ENCODE measurements at places on chromosomes 3 and 15.

- DNase-seq = no peak
These were observed 113.5 kb upstream of the BHLHE40 start for GRCh38 chr3:4865714-4866113.

DNA sequence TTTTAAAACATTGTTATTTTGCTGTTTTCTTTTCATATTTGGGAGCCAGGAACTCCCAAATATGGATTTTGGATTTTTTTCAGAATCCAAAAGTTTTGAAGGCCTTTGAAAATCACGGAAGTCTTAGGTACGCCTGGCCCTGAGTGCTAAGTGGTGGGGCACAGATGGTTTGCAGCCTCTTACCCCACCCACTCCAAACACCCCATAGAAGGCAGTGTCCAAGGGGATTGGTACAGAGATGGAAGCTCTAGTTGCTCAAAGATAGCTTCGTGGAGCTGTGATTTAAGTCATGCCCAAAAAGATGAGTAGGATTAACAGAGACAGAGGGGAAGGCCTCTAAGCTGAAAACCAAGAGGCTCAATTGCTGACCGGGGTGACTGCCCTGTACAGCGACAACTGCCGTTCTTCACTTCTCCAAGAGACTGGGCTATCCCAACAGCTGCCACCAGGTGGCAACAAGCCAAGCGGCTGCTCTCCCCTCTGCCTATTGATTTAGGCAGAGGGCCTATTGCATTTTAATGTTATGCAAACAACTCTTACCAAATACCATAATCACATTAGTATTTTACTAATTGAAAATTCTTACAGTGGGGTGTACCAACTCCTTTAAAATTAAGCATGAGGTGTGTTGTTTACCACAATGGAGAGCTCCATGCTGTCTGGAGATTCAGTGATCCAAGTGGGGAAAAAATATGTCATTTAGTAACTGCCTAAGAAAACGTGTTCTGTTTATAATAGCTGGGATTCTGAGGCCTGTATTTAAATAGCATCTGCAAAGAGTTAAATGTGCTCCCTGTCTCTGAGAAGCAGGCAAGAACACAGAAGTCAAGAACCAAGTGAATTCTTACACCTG, 64.0 kb upstream of the C15orf61 start:
- peak; percentile 27 for DNase-seq

- no peak for DNase-seq
These were observed 3.6 kb upstream of the GLCE start for GRCh38 chr15:69156736-69157381.

DNA sequence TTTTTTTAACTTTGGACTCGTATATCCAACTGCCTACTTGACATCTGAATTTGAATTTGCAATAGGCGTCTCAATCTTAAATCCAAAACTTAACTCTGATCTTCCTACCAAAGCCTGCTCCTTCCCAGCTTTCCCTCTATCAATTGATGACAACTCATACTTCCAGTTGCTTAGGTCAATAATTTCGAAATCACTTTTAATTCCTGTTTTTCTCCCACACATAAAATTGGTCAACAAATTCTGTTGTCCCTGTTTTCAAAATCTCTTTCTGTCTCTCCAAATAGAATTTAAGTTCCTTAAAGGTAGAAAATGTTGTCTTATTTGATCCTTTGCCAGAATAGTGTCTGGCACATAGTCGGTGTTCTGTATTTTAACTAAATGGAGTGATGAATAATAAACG, 332.4 kb downstream of the SATB1 start:
- DNase-seq = no peak

DNA sequence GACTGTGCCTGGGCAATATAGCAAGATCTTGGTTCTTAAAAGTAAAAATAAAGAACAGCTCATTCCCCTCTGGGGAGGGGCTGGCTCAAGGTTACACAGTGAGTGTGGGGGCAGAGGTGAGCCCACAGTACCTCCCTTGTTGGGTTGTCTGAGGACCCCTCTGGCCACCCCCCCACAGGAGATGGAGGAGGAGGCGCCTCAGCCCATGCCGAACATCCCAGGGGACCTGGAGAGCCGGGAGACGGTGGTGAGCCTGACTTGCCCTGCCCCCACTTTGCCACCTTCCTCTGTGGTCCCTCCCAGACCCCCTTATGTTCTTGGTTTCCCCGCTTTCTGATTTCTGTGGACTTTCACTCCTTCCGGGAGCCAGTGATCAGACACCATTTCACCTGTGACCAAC, 28.7 kb downstream of the NGRN start:
- DNase-seq = no peak

- no peak for DNase-seq
These were observed 23.9 kb upstream of the TRA2B start for GRCh38 chr3:185961675-185962232.

DNA sequence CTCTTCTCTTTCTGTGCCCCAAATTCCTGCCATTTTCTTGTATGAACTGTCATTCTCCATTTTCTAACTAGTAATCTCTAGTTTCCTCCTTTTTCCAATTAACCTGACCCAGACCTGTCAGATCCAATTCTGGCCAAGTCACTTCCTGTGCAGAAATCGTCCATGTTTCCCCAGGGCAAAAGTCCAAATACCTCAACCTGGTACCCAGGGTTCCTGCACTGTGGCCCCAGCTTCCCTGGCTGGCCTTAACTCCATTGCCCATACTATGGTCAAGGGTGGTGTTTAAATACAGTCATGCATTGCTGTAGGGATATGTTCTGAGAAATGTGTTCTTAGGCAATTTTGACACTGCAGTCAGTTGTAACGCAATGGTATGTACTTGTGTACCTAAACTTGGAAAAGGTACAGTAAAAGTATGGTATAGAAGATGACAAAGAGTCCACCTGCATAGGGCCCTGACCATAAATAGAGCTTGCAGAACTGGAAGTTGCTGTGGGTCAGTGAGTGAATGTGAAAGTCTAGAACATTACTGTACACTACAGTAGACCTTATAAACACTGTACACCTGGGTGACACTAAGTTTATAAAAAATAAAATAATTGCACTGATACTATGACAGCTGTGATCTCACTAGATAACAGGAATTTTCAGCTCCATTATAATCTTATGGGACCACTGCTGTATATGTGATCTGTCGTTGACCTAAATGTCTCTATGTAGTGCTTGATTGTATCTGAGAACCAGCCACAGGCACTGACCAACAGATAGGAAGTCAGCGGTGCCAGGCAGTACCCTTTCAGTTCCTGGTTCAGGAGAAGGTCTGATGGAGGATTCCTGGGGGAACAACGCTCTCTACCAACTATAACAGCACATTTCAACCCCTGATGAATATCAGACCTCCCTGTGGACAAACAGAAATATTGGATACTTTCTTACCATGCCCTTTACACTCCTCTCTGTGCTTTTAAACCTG, 336.1 kb upstream of the PROK2 start:
- no peak for DNase-seq

- no peak for DNase-seq
These were observed 45.2 kb upstream of the GOLGA8B start for GRCh38 chr15:34628577-34629152.

DNA sequence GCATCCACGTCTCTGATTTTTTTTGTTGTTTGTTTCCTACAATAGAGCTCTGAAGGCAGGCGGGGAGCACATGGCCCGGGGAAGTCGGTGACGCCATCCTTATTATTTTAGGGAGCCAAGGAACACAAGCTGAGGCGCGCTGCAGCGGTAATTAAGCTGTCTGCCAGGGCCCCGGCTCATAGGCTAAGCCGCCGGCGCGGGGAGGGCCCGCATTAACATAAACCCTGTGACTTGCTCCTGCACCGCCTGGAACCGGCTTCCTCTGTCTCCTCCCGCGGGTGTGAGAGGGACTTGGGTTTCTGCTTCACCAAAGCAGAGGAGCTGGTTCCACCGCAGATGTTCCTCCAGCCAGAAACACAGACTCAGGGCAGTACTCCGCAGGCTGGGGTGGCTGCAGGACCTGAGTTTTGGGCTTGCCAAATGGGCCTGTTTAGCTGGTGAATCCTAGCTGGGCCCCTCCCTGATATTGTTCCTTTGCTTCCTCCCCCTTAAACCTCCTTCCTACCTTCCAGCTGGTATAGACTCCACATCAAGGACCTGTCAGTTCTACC, 25.3 kb downstream of the ANP32A start:
- no peak for DNase-seq

DNA sequence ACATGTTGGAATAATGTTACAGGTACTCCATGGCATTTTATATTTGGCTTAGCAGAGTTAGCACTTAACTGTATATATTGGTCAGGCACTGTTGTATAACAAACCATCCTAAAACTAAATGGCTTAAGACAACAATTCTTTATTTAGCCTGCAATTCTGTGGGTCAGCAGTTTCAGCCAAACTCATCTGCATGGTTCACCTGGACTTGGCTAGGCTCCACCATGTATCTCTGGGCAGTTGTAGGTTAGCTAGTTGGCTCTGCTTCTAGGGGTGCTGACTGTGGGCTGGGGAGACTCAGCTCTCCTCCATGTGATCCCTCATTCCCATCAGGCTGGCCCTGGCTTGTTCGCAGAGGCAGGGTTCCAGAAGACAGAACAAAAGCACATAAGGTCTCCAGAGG, 34.4 kb downstream of the RARB start:
- no peak for DNase-seq

- no peak for DNase-seq
These were observed 20.2 kb downstream of the LSAMP start for GRCh38 chr3:116425126-116425525.

DNA sequence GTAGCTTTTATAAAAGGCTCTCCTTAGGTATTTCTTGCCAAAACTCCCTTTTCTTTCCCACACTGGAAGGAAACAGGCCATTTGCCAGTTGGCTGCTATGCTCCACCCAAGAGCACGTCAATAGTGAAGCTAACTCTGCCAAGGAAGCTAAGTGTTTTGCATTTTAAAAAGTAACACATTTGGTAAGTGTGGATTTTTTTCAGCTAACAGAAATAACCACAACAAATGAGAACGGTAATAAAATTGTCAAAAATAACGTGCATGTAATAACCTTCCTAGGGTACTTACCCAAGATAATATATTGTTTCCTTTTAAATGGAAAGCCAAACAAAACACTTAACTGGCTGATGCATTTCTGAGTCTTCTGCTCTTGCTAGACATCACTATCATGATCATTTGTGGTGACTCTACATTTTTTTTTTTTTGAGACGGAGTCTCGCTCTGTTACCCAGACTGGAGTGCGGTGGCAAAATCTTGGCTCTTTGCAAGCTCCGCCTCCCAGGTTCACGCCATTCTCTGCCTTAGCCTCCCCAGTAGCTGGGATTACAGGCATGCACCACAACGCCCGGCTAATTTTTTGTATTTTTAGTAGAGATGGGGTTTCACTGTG, 4.6 kb downstream of the DPP8 start:
- DNase-seq = peak; percentile 37

DNA sequence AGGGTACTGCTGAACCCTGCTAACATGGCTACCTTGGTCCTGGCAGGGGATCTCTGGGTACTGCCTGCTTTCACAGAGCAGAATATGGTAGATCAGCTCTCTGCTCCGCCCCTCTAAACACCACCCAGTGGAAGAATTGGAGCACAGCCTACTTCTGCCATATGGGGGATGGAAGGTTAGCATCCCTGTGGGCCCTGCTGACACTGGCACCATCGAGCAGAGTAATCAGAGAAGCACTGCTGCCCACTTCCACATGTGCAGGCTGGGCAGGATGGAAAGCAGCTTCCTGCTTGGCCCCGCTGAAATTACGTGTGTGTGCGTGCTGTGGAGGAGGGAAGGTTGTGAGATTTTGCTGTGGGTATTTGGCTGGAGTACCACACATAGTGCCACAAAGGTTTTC, 24.8 kb downstream of the CCR1 start:
- DNase-seq = no peak

- DNase-seq = no peak
These were observed 157.9 kb downstream of the C3orf38 start for GRCh38 chr3:88307666-88308065.

DNA sequence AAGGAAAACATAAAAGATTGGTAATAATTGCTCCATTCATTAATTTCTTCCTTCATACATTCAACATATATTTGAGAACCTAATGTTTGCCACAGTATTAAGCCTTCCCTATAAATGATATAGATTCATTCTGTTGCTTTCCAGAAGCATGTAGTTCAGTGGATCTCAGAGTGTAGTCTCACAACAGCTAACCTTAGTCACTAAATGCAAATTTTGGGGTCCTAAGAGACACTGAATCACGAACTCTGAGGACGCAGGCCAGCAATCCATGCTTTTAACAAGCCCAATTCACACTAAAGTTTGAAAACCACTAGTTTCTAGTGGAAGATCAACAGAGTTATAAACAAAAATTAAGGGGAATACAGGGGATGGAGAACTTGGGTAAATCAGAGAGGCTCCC, 7.2 kb upstream of the AQR start:
- no peak for DNase-seq

- no peak for DNase-seq
These were observed 790 bp downstream of the LAMP3 start for GRCh38 chr3:183161552-183162336.

- no peak for DNase-seq
These were observed 466.0 kb upstream of the NR2F2 start for GRCh38 chr15:95864467-95864886.

- DNase-seq = no peak
These were observed 10.1 kb downstream of the LYSMD2 start for GRCh38 chr15:51727141-51727897.

- no peak for DNase-seq
These were observed 44.9 kb upstream of the FURIN start for GRCh38 chr15:90823455-90823974.

- no peak for DNase-seq
These were observed 518.9 kb downstream of the SHQ1 start for GRCh38 chr3:72329354-72329753.

DNA sequence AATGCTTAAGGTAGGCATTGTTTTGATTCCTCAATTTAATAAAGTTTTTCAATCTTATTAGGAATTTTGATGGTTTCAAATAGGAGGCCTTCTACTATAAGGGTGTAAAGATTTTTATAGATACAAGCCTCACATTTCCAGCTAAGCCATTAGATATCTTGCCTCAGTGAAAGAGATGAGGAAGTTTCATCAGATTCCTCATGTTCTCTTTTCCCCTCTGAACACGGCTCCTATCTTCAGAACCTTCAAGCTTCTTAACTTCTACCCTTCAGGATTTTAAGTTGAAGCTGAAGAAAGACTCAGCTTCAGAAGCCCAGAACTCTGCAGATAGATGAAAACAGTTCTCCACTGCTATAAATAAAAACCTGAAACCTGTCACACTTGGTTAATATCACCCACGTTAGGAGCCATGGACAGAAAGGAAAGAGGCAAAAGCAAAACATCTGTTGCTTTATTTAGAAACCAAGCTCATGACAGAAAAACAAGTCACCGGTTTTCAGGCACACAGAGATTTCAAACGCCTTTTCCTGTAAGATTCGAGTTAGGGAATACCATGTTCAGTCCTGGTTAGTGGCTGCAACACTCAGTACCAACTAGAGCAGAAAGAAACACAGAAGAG, 82.2 kb upstream of the GOLGA8B start:
- DNase-seq = no peak

DNA sequence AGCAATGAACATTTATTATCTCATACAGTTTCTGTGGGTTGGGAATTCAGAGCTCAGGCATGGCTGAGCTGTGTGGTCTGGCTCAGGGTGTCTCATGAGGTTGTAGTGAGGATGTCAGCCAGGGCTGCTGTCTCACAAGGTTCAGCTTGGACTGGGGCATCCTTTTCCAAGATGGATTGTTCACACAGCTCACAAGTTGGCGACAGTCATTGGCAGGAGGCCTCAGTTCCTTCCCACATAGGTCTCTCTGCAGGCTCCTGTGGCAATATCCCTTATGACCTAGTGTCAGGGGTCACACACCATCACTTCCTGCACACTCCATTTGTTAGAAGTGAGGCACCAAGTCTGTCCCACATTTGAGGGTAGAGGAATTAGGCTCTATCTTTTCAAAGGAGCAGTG, 56.0 kb downstream of the RPLP1 start:
- DNase-seq = no peak
